MM.1S (cell line): ENCODE measurements at places on chromosomes 7 and 10.
A peak's percentile ranks its signal among the peaks of the same experiment; 100 is the strongest.

- DNase-seq, result peak; percentile 9
Observed at GRCh38 chr7:71982851-71983250, 429.3 kb downstream of the CALN1 start.

GRCh38 chr7:93620864-93621263, 46.3 kb upstream of the CALCR start:
- DNase-seq, result no peak

GRCh38 chr7:137669706-137670105, 177.1 kb downstream of the DGKI start:
- DNase-seq, result no peak

DNA sequence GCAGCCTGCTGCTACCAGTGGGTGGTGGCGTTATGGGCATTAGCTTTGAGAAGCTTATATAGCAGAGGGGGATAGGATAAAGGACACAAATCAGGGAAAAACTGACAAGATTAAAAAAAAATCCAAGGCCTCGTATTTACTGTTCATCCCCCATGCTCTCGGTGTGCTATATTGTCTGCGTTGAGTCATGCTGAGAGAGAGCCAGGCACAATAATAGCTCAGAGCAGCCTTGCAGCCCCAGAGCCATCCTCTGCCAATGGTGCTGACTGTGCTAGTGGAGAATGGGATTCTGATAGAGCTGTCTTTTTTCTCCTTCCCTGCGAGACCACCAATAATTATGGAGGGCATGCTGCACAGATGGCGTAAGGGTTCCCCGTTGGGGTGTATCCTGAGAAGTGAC, 51.7 kb upstream of the FZD1 start:
- DNase-seq, result no peak

DNA sequence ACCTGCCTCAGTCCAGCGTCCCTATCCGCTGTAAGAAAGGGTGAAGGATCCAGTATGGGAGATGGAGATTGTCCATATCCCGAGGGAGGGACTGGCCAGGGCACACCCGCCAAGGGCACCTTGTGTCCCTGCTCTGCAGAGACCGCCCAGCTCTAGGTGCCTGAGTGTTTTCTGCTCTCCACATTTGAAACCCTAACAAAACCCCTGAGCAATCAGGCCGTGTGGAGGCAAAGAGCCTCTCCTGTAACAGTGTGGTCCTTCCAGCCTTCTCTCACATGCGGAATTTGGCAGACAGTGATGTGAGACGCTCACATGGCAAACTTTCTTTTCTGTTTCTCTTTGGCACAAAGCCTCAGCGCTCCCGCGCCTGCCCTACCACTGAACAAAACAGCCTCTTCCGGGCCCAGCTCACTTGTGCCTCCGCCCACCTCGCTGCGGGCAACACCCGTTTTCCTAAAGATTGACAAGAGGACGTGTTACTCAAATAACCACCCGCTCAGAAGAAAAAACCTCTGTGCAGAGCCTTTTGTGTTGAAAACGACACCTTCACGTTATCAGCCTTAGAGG, 514.8 kb downstream of the DNAJB6 start:
- peak; percentile 77 for DNase-seq

GRCh38 chr7:92417913-92418312, 29.4 kb upstream of the GATAD1 start:
- no peak for DNase-seq

GRCh38 chr7:131511071-131511470, 45.4 kb downstream of the PODXL start:
- DNase-seq, result no peak

DNA sequence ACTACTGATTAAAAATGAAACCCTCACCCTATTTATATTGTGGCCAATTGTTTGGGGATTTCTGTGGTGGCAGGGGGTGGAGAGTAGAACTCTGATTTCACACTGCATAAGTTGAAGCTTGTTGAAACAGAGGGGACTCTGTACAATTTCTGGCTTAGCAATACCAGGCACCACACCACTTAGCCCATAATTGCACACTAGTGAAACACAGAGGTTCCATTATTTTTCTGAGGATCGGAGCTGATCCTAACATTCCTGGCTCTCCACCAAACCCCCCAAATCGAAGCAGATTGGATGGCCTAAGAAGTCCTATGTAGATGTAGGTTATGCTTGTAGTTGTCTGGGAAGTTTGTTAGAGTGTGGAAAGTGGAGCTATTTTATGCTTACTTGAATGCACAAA, 47.0 kb downstream of the PTN start:
- DNase-seq, result no peak

DNA sequence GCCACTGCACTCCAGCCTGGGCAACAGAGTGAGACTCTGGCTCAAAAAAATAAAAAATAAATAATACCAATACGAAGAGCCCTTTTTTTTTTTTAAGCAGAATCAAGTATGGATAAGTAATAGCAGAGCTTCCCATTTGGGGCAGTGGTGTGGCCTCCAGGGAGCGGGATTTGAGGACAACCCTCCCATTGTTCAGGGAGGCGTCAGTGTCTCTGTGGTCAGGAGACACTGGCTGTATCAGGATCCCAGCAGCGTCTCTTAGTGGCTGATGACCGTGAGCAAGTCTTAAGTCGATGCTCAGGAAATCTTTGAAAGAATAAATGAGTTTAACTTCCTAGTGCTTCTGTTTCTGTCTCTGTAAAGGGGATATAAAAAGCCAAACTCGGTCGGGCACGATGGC, 25.2 kb upstream of the SH2B2 start:
- no peak for DNase-seq

- no peak for DNase-seq
Observed at GRCh38 chr7:18515067-18515466, 19.5 kb downstream of the HDAC9 start.

DNA sequence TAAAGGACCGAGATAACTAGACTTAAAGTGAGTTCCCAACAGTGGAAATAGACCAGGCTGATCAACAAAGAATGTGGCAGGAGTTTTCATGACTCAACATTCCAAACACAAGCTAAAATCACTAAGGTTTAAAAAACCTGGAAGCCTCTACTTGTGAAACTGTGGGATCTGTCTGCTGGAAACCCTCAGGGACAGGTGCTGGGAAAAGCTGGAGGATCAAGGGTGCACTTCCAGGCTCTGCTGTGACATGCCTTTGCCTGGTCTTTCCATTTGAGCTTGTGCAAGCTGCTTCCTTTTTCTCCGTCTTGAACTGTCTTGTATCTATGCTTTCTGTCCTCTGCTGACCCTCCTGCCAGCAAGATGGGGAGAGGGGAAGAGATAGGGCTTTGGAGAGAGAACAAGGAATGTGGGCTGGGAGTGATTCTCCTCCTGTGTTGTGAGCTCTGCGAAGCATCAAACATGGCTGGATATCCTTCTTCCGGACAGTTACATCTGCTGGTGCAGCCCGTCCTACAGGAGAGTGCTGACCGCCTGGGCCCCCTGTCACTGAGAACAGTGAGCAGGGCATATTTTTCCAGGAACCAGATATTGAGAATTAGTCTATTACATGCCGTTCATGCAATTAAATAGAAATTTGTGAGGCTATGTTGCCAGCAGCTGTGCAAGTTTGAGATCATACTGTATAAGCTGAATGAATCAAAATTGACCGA, 25.5 kb downstream of the ARHGAP22 start:
- DNase-seq, result no peak

GRCh38 chr10:62732841-62733653, 71.5 kb upstream of the ADO start:
- peak; percentile 73 for DNase-seq

DNA sequence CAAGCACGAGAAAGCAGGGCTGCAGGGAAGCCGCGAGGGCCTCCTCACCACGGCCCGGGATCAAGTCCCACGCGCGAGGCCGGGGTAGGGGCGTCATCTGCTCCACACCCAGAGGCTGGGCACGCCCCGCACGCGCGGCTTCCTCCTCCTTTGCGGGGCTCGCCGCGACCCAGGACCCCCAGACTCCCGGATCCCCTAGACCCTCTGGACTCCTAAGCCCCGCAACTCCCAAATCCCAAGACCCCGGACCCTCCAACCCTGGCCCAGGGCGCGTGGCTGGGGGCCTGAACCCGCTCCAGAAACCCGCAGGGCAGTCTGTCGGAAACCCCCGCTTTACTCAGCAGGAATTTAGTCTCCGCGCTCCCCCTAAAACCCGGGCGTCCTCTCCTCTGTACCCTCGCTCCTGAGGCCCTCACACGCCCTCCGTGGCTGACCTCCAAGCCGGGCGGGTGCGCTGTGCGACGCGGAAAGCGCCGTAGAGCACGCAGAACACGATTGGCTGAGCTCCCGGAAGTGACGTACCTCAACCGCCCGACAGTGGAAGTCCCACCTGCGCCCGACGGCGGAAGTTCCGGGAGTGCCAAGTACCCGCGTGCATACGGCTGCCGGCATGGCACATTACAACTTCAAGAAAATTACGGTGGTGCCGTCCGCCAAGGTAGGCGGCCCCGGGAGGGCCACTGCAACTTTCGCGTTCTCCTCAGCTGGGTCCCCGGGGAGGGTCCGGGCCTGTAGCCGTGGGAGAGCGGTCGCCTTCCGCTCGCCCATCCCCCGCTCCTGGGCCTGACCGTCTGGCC, at the start of gene GTPBP4:
GTPBP4 (plus strand) TSS at position 565 of the 797 bp plus-strand sequence; CDS start at position 611, 46 bp downstream.
- peak; percentile 99 for DNase-seq

DNA sequence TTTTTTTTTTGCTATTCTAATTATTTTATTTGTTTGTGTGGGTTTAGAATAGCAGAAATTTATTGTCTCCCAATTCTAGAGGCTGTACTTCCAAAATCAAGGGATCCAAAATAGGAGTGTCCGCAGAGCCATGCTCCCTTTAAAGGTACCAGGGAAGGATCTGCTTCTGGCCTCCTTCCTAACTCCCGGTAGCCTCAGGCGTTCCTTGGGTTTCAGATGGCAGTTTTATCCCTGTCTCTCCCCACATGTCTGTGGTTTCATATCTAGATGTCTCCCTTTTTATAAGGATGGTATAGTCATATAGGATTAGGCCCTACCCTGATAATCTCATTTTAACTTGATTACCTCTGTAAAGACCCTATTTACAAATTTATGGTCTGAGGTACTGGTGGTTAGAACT, 48.4 kb downstream of the BMPR1A start:
- no peak for DNase-seq

DNA sequence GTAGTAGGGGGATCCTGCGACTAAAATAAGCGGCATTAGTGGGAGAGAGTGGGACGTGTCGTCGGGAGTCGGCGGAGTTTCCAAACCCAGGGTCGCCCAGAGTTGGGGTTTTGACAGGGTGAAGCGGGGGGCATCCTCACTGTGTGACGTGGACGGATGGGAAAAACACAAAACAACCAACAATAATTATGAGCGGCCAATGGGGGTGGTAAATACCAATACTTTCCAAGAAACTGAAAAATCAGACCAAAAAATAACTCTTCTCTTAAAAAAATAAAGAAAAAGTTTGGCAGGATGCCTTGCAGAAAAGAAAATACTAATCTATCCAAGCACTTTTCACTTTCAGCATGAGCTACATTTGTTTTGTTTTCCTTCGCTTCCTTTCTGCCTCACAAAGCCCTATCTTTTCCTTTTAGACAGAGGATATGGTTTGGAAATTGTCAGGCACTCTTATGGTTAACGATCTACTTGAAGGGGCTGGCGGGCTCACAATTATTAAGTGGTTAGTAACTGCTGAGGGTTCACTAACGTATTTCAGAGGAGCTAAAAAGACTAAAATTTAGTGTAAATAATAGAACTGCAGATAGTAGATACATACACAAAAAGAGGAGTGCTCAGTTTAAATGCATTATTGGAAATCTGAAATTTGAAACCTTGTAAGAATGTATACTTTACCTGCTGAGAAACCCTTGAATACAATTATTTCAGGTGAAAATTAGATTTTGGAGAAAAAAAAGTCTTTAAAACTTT, 802 bp upstream of the CDK6 start:
- DNase-seq, result no peak

DNA sequence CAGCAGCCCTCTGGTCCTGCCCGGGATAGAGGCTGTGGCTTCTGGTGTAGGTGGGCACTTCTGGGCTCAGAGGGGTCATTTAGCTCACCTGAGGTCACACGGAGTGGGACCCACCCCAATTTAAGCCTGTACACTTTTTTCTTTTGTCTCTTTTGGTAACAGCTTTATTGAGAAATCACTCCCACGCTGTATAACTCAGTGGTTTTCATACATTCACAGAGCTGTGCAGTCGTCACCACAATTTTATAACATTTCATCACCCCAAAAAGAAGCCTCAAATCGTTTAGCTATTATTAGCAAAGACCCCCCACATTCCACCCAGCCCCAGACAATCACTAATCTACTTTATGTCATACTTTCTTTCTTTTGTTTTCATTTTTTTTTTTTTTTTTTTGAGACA, 62.3 kb downstream of the LHPP start:
- DNase-seq, result no peak

- DNase-seq, result no peak
Observed at GRCh38 chr10:48494073-48494472, 110.8 kb downstream of the ARHGAP22 start.

DNA sequence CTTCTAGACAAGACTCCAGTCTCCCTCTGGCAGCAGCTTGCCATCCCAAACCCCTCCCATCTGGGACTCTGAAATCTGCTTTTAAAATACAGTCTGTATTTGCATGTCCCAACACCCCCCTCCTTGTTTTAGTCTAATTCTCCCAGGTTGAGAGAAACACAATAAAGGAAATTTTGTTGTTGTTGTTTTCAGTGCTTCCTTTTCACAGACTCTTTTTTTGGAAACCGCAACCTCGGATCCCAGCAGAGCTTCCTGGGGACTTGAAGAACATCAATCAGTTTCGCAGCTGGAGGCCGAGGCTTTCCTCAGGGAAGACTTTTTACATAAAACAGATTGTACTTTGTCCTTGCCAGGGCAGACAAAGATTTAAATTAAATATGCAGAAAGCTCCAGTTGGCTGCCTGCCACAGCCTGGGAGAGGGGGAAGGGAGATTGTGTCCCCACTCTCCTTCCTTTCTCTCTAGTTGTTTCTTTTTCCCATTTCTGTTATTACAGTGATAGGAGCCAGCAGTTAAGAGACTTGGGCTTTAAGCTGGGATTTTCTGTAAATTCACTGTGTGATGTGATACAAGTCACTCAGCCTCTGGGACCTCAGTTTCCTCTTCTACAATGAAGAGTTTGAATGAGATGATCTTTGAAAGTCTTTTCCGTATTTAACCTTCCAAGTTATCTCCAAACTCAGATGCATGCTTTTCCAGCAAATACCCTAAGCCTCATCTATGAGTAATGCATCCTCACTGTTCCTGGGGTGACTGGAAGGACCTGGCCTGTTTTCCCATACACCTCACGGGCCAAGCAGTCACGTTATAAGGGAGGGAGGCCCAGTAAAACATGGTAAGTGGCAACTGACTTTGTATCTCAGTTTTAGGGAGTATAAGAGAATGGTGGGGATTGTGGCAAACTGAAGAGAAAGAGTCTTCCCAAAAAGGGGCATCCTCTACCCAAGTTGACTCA, 192.3 kb downstream of the REEP3 start:
- DNase-seq, result no peak

GRCh38 chr10:31650010-31650409, 278.6 kb downstream of the ARHGAP12 start:
- DNase-seq, result no peak

DNA sequence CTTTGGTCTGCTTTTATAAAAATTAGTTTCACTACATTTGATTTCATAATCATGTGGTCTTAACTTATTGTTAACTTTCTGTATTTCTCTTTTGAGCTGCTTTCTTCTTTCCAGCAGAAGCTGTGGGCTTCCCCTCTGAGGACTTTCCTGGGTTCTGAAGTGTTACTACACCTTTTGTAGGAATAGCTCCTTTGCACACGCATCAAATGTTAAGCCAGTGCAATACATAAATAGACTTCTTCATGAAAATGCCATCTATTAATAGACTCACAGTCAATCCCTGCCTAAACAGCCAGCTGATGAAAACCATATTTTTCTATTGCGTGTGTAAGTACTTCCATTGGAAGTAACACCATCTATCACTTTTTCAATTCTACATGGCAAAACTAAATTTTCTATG, 1.5 kb downstream of the ABCB4 start:
- DNase-seq, result no peak

GRCh38 chr10:126597211-126597610, 73.3 kb downstream of the C10orf90 start:
- DNase-seq, result no peak

GRCh38 chr7:108234971-108235450, 104.8 kb upstream of the LAMB4 start:
- DNase-seq, result peak; percentile 9
